ENCODE measurements at places on chromosomes 11 and 22.

DNA sequence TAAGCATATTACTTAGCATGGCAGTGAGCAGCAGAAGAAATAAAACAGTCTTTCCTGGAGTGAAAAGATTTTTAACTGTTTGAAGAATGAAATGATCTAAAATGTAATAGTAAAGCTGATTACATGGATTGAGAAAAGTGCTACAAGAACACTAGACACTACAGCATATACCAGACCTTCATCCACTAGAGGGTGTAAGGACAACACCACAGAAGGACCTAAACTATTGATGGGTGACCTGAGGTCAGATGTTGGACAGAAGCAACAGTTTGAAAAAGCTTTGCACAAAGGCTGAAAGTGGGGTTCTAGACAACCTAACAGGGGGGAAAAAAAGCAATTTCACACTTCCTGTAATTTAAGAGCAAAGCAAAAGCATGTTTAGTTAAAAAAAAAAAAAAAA is 97.7 kb downstream of the RBFOX2 start:
- DNase-seq, result peak; percentile 25

GRCh38 chr11:41175304-41175972 is 284.0 kb downstream of the LRRC4C start:
- no peak for DNase-seq

GRCh38 chr22:32801537-32802236 is at the start of gene TIMP3:
Gene TIMP3 (plus strand): TSS chr22:32801705. CDS start chr22:32802002, 297 bp downstream.
- DNase-seq, result no peak

DNA sequence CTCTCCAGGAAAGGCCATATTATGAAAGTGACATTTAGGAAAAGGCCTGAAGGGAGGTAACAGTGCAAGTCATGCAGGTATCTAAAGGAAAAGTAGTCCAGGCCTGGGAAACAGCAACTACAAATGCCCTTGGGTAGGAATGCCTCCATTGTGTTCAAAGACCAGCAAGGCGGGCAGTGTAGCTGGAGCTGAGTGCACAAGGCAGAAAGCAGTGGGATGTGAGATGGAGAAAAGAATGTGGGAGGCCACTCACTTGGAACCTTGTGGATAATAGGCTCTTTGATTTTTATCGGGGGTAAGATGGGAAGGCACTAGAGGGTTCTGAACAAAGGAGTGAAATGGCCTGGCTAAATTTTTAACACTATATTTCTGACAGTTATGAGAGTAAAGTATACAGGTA is 188.6 kb downstream of the PGR start:
- DNase-seq, result no peak

GRCh38 chr11:125494031-125494360 is 2.1 kb downstream of the FEZ1 start:
- DNase-seq, result no peak
